Left lobe of liver (tissue), 2 donors: ENCODE measurements at places on chromosomes 1 and 21. TPM values are rescaled to one million over a fixed set of nuclear protein-coding genes. Genes with fewer than 3 reads are reported as not detected.

HMGCS2 gene
- 867 TPM for total RNA-seq

KCNJ9 gene
- total RNA-seq, result not detected

ARHGAP30 gene
- total RNA-seq, result 4.0 TPM

NPPA gene
- not detected for total RNA-seq

FABP3 gene
- 3.0 TPM for total RNA-seq
